ENCODE measurements at places on chromosomes 1 and 21.

DNA sequence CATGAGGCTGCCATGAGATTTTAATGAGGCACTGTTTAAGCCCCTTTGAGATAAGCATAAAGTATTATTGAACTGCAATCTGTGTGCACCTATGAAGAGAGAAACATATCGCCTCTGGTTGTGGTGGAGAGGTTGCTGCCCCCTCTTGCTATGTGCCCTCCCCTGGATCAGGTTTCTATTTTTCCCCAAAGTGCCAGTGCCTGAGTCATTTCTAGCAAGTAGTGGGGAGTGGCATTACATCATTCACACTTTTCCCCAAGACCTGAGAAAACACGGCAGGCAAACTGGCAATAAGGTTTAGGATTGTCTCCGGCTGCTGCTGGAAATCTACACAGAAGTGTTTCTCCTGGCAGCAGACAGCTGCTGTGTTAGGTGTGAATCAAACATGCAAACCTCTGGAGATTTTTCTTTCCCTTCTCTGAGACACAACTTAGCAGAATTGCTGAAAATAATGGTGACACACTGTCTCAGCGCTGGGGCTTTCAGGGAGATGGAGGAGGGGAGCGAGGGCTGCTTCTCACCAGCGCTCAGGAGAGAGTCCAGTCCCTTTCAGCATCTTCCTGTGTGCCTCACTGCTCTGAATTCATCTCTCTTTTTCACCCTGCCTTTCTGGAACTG is 13.7 kb upstream of the RGS16 start:
- no peak for DNase-seq

- no peak for DNase-seq
Observed at GRCh38 chr1:64186138-64186897, 17.1 kb upstream of the UBE2U start.

DNA sequence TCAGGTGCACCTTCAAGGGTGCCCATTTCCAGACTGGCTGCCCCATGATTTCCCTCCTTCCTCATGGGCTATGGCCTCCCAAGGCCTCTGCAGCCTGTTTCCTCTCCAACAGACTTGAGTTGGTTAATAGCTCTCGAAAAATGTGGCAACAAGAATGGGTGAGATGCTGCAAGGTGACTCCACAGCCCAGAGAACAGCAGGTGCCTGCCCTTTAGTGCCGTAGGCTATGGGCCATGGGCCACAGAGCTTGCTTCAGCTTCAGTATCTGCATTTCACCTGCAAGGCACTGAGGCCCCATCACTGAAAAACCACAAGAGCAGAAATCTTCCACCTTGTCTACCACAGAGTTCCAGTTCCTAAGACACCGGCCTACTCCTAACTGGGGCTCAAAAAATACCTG is 122.0 kb downstream of the ETS2 start:
- DNase-seq = no peak

GRCh38 chr1:210645582-210646257 is 317.0 kb downstream of the HHAT start:
- DNase-seq = no peak

DNA sequence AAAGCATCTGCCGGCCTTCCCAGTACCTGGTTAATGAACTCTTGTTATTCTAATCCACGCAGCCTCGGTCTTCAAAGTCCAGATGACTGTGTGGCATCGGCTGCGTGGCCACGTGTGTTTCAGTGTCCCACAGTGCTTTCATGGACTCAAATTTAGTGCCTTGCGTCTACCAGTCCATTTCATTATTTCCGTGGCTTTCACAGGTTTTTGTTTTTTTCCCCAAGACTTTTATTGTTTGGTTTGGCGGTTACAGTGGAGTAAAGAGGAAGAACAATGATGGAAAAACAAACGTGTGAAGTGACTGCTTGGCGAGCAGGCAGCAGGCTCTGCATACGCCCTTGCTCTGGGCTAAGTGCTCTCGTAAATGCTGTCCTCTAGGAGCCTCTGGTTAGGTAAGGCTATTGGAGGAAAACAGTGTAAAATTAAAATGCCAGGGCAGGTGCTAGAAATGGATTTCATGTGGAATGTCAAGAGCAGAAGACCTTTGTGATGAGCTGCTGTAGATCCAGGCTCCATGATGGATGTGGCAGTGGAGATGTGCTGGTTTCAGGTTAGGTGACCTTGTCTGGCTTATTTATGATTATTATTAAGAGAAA is 536.3 kb downstream of the KIF26B start:
- DNase-seq = no peak

DNA sequence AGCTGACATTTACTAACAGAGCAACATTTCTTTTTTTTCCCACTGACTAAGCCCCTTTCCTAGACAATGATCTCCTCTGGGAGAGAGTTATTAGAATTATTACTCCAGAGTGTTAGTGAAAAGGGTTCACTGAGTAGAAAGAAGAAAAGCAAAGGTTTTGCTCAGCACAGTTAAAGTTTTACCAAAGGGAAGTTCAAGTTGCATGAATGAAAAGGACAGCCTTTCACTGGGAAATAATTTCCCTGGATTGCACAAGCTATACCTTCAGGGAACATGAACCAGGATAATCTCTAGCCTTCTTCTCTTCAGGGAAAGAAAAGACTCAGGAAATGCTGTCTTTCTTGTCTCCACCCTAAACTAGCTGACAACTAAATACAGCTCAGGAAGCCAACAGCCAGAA is 71.4 kb upstream of the ESRRG start:
- DNase-seq = no peak

DNA sequence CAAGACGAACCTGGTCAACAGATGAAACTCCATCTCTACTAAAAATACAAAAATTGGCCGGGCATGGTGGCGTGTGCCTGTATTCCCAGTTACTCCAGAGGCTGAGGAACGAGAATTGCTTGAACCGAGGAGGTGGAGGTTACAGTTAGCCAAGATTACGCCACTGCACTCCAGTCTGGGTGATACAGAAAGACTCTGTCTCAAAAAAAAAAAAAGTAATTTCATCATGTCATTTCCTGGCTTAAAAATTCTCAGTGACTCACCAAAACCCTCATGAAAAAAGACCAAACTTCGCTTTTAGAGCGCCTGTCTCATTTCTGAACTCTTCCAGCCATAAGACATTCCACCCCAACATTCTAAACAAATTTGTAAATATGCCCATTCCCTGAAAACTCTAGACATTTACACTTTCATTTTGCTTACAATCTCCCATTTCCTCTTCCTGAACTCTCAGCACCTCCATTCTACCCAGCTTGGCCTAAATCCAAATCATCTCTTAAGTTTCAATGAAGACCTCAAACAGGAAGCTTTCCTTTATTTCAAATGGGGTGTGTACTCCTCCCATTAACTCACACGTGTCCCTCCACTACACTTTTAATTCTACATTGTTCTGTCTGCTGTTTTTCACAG is 50.5 kb upstream of the PRRC2C start:
- DNase-seq = no peak

GRCh38 chr1:61170328-61171238 is 88.2 kb downstream of the NFIA start:
- DNase-seq = no peak

- DNase-seq = no peak
Observed at GRCh38 chr1:201555593-201555945, 16.6 kb downstream of the NAV1 start.

- no peak for DNase-seq
Observed at GRCh38 chr1:162213281-162213912, 143.9 kb downstream of the NOS1AP start.

GRCh38 chr1:181112071-181112929 is 23.8 kb downstream of the IER5 start:
- DNase-seq = no peak

DNA sequence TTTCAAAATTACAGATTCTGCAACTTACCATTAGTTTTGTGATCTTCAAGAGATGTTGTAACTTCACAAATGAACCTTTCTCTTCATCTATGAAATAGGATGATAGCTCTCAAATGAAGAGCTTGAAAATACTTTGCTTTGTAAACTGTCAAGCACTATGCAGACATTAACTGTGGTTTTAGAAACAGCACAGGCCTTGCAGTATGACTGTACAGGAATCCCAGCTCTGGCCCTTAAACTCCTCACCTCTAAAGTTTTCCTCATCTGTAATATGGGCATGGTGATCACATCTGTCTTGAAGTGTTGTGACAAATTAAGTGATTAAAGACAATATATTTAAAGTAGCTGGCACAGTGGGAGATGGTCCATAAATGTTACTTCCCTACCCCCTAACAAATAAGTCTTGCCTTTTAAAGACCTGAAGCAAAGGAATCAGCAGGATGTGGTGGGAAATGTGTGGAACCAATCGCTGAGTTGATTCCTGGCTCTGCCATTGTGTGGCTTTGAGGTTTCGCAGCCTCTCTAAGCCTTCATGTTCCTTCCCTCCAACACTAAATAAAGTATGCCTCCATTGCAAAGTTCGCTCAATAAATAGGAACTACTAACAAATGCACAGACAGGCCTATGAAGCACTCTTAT is 5.5 kb upstream of the PTP4A2 start:
- no peak for DNase-seq

GRCh38 chr1:77238462-77238861 is 19.2 kb upstream of the PIGK start:
- DNase-seq = no peak
